ENCODE measurements at places on chromosomes 1 and 21.

- peak; percentile 54 for DNase-seq
These were observed 2.5 kb downstream of the MX2 start for GRCh38 chr21:41364308-41364707.

- DNase-seq, result no peak
These were observed 93.9 kb upstream of the CD34 start for GRCh38 chr1:208004851-208005250.

DNA sequence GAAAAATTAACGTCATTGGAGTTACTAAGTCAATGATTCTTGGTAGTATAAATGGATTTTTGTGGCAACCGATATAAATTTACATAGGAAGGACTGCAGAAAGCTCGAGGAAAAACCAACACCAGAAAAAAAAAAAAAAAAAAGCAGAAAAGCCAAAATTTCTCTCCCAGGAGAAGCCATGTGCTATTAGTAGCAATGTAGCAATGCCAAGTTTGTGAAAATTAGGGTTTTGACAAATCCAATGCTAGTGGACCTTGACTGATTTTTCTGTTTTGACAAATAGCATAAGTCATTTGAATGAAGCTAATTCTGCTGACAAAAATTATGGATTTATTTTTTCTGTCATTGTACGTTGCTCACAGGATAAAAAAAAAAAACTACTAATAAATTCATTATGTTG lies 1561.9 kb downstream of the MRPL39 start:
- no peak for DNase-seq

GRCh38 chr1:172870901-172871606 lies 179.7 kb downstream of the TNFSF18 start:
- DNase-seq, result no peak

GRCh38 chr1:156445789-156446263 lies 54.7 kb downstream of the MEF2D start:
- DNase-seq, result peak; percentile 90

DNA sequence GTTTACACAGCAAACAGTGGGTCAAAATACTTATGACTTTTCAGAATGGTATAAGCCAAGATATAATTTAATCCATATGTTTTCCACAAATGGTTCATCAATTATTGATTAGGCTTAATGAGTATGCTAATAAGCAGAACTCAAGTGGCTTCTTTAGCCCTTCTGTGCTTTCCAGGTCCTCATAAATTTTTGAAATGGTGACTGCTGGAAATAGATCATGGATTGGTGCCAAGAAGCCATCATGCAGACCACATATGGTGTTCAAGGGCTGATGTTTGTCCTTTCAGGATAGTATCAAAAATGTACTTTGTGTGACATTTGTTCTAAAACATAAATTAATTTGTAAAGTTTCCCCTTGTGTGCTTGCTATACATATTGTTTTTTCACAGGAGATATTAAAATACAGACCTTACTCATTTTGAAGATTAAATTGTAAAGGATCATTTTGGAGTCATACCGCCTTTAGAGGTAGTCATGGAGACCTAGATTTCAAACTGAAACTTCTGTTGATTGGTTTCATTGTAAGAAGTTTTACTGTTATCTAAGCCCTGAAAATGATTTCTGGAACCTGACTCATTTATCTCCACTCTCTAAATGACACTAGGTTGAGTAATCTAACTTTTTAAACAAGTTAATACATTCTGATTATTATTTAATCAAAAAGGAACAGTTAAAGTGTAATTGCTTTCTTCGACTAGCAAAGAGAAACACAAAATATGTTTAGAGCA lies 507.9 kb downstream of the PLA2G4A start:
- DNase-seq, result no peak

- DNase-seq, result no peak
These were observed 143.0 kb downstream of the AJAP1 start for GRCh38 chr1:4797429-4797828.

- DNase-seq, result no peak
These were observed 8.3 kb upstream of the PTCH2 start for GRCh38 chr1:44851308-44851707.

DNA sequence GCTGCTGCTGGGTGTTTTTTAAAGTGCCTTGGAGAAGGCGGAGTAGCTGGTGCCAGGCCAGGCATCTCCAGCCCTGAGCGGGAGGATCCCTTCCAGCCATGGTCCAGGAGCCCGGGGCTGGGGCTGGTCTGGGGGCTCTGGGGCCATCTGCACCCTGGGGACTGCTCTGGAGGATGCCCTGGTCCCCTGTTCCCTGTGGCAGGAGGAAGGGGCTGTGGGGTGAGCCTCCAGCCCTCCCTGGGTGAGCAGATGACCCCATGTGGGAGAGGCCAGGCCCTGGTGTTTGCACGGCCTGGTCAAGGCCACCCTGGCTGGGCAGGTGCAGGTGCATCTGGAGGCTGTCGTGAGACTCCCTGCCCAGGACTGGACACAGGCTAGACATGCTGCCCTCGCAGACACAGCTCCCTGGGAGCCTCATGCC lies 56.7 kb downstream of the SLX9 start:
- no peak for DNase-seq

GRCh38 chr1:214224611-214225354 lies 56.2 kb upstream of the SMYD2 start:
- no peak for DNase-seq

GRCh38 chr1:55720261-55720660 lies 505.1 kb upstream of the USP24 start:
- no peak for DNase-seq

GRCh38 chr1:29576510-29576909 lies 340.2 kb downstream of the PTPRU start:
- no peak for DNase-seq

- DNase-seq, result no peak
These were observed 18.9 kb downstream of the SPATA46 start for GRCh38 chr1:162357681-162358266.

DNA sequence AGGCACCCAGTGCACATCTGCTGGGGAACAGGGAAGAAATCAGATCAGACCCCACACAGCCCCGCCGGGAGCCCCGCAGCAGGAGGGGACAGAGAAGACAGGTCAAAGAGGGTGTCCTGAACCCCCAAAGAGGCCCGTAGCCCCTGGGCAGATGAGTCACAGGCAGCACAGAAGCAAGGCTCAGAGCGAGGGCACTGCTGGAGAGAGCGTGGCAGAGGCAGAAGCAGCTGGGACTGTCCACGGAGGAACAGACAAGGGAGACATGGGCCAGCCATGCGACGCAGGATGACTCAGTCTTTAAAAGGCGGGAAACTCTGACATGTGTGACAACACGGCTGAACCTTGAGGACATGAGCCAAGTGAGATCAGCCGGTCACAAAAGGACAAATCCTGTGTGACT lies 14.5 kb upstream of the PRDM16 start:
- DNase-seq, result no peak

DNA sequence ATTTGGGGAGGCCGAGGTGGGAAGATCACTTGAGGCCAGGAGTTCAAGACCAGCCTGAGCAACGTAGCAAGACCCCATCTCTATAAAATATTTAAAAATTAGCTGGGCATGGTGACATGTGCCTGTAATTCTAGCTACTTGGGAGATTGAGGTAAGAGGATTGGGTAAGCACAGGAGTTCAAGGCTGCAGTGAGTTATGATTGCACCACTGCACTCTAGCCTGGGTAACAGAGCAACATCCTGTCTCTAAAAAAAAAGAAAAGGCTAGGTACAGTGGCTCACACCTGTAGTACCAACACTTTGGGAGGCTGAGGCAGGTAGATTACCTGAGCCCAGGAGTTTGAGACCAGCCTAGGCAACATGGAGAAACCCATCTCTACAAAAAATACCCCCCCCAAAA lies 35.7 kb upstream of the RCC1 start:
- no peak for DNase-seq

GRCh38 chr1:216804111-216804510 lies 80.9 kb upstream of the ESRRG start:
- no peak for DNase-seq

DNA sequence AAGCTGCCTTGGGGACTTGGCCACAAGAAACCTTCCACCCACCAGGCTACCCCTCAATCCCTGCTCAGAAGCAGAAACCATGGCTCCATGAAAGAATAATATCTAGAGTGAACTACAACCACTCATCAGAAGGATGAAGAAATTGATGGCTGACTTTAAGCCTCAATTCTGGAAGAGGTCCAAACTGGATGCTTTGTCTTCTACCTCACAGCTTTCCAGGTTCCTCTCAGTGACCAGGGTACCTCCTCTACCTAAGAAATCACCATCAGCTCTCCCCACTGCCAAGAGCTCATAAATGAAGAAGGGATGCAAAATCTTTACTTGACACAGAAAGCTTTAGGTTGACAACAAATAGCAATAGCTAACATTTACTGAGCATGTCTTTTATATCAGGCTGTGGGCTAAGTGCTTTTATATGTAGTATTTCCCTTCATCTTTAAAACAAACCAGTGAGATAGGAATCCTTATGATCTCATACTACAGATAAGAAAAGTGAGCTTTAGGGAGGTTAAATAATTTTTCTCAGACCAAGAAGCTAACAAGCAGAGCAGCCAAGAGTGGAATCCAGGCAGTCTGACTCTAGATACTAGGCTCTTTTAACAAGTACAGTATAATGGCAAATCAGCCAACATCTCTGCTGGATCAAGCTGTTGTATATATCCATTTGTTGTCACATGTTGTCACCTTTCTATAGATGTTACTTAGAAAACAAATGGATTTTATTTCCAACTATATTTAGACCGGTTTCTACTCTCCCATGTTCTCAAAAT lies 243.0 kb upstream of the SGIP1 start:
- DNase-seq, result no peak

DNA sequence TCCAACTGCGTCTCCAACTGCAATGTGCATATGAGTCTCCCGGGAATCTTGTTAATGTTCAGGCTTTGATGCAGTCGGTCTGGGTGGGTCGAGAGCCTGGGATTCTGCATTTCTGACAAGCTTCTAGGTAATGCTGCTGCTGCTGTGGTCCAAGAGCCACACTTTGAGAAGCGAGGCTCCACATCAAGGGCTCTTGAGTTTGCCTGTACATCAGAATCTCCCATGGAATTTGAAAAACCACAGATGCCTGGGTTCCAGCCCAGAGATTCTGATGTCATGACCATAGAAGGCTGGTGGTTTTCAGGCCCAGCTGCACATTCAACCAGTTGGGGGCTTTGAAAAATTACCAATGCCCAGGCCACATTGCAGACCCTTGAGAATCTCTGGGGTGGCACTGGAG lies 93.9 kb upstream of the TARDBP start:
- DNase-seq, result no peak

DNA sequence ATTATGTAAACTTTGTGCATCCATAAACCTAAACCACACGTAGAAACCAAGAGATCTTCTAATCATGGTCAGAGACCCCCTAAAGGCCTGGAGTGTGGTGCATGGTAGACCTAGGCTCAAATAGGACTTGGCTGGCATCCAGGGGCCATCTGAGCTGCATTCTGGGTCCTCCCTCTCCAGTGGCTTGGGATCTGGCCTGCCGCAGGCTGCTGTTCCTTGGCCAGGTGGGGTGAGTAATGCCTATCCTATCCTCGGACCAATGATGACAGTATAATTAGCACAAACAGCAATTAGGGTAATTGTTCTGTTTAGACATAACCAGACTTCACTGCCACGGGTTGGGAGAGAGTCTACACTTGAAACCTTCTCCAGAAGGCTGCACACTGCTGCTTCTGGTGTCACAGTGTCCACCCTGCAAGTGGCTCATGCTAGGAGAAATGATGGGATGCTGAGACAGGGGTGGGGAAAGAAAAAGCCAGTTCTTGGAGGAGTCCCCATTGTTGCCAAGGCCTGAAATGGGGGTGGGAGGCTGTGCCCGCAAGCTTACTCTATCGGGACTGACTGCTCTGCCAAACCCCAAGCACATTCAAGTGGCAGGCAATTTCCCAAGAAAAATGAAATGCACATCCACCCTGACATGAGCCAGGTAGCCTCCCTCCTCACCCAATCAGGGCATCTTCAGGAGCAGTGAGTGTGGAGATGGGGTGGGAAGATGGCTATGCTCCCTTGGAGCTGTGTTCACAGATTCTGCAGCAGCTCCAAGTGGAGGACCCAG lies 12.5 kb upstream of the PKP1 start:
- DNase-seq, result no peak

GRCh38 chr1:162139211-162139610 lies 69.7 kb downstream of the NOS1AP start:
- DNase-seq, result no peak

Measured in activated T-cell treated with anti-CD3 and anti-CD28 coated beads, Interleukin-2, amount 50 U/mL, for 48 hours (primary cell).